GM18507 (cell line): ENCODE measurements at places on chromosomes 5 and 9.

- no peak for DNase-seq
These were observed 19.7 kb downstream of the ANXA2R start for GRCh38 chr5:43020399-43020746.

DNA sequence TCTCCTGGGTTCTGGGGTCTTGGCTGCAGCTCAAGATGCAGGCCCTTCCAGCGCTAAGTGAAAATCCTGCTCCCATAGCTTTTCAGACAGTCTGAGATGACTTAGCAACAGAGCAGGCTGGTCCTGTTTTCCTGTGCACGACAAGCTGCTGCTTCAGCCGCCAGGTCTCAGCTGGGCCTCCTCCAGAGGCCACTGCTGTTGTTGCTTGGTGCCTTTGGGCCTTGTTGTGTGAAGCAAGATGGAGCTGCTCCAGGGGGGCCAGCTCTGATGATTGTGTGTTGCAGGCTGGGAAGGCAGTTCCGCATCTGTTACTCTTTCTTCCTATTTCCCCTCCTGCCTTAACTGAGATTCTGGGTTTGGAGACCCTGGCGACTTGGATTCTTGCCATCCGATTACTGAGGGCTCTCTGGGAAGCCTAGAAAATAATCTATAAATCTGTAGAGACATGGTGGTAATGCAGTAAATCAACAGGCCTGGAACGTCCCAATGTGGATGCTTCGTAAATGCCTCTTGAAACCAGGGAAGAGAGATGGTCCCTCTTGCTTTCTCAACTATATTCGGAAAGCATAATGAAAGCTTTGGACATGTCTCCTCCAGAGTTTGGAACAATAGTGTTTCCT, 3.2 kb downstream of the MAP1B start:
- DNase-seq = no peak

- DNase-seq = no peak
These were observed 18.2 kb upstream of the DCP2 start for GRCh38 chr5:112958093-112959088.

- DNase-seq = no peak
These were observed 222.4 kb downstream of the DOCK8 start for GRCh38 chr9:437066-437465.

DNA sequence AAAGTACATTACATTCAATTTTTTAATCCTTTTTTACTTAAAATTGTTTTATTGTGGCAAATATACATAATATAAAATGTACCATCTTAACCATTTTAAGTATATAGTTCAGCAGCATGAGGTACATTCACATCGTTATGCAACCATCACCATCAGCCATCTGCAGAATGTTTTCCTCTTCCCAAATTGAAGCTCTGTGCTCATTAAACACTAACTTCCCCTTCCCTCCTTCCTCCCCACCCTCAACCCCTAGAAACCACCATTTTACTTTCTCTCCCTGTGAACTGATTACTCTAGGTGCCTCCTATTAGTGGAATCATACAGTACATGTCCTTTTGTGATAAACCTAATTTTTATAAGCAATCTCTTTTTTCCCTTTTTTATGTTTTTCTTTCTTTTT, 15.6 kb downstream of the TEX53 start:
- DNase-seq = no peak

DNA sequence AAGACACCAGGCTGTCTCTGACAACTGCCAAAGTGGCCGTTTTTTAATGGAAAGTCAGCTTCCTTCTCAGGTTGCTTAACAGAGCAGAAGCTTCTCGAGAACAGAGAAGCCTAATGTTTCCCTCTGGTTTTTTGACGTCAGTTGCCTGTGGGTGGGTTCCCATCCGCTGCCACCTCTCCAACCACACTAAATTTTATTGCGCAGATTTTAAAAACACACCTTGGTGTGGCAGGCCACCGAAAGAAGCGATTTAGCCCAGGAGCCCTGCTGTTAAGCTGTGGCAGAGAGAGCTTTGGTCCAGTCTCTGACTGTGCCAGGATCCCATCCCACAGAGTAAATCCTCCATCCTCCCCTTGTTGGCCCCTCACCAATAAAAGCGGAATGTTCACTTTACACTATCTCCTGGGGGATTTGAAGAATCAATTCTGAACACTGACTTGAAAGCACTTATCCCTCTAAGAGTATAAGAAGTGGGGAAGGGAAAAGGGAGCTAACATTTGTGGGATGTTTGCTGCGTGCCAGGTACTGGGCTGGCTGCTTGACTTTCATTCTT, 181.6 kb downstream of the AOPEP start:
- no peak for DNase-seq

- DNase-seq = no peak
These were observed 400.5 kb downstream of the ARRDC3 start for GRCh38 chr5:90982576-90982975.

- DNase-seq = no peak
These were observed 53.4 kb downstream of the MAN2A1 start for GRCh38 chr5:109743041-109743531.

DNA sequence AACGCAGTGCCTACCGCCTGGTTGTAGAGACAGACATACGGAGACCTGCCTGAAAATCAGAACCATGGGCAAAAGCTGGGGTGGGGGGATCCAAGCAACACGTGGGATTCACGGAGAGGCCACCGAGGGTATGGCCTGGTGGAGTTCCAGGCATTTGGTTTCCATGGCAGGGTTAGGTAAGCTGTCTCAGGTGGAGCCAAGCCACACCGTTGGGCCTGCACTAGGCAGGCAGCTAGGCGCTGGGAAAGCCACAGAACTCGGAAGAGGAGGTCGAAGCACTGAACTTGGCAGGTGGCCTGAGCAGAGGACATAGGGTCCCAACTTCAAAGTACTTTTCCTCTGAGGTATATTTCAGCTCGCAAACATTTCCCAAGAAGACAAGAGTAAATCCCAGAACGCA, 111.6 kb downstream of the ISL1 start:
- no peak for DNase-seq

GRCh38 chr9:121857928-121858327, 206.5 kb downstream of the DAB2IP start:
- no peak for DNase-seq
